ENCODE measurements at places on chromosomes 2 and 18.
A peak's percentile ranks its signal among the peaks of the same experiment; 100 is the strongest.

DNA sequence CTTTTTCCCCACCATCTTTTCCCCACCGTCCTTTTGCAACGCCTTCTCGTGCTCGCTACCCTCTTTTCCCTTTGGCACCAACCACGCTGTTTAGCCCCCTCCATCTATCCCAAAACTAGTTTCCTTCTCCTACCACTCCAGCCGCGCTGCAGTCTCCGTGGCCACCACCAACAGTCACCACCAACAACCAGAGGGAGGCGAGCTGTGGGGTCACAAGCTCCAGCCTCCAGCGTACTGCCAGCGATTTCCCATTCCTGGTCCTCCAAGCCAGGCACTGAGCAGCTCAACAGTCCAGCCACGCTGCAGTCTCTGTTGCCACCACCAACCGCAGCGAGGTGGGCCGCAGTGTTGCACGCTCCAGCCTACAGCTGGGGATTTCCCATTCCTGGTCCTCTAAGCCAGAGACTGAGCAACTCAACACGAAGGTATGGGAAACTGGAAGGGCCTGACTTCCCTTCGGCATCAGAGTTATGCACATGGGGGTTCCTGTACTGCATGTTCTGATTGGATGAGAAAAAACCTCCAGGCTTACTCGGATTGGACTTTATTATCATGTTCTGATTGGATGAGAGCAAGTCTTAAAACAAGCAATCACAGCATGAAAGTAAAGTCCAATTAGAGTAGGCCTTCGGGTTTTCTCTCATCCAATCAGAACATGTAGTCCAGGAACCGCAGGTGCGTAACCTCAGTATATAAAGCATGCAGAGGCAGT is 42.3 kb upstream of the IMP4 start:
- DNase-seq, result no peak

DNA sequence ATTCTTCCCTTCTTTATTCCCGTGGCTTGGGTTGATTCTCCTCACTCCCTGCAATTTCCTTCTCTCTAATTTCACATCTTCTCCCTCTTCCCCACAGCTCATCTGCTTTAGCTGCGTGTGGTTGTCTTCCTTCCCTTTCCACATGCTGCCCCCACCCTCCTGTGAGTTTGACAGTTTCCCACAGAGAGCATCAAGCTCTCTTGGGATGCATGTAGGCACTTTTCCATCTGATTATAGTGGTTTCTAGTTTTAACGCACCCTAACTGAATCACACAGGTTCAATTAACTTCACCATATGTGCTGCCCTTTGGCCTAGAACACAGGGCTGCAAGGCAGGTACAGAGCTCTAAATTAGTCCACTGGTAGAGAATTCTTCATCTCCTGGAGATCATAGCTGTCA is 110.5 kb downstream of the TACR1 start:
- DNase-seq, result no peak

GRCh38 chr2:196113061-196113974 is 44.7 kb upstream of the DNAH7 start:
- peak; percentile 84 for DNase-seq

- peak; percentile 53 for DNase-seq
These were observed 167.6 kb downstream of the AFF3 start for GRCh38 chr2:99974682-99975375.

- DNase-seq, result no peak
These were observed 112.4 kb upstream of the TRIB2 start for GRCh38 chr2:12604341-12604740.

GRCh38 chr2:222296911-222297599 is 1.7 kb downstream of the PAX3 start:
- no peak for DNase-seq
